ENCODE measurements at places on chromosomes 7 and 10.

GRCh38 chr7:1844336-1844950, 174.4 kb downstream of the ELFN1 start:
- no peak for DNase-seq

- no peak for DNase-seq
These were observed 101.0 kb downstream of the SMURF1 start for GRCh38 chr7:99042957-99043356.

GRCh38 chr7:45221896-45222604, 64.5 kb downstream of the RAMP3 start:
- no peak for DNase-seq

DNA sequence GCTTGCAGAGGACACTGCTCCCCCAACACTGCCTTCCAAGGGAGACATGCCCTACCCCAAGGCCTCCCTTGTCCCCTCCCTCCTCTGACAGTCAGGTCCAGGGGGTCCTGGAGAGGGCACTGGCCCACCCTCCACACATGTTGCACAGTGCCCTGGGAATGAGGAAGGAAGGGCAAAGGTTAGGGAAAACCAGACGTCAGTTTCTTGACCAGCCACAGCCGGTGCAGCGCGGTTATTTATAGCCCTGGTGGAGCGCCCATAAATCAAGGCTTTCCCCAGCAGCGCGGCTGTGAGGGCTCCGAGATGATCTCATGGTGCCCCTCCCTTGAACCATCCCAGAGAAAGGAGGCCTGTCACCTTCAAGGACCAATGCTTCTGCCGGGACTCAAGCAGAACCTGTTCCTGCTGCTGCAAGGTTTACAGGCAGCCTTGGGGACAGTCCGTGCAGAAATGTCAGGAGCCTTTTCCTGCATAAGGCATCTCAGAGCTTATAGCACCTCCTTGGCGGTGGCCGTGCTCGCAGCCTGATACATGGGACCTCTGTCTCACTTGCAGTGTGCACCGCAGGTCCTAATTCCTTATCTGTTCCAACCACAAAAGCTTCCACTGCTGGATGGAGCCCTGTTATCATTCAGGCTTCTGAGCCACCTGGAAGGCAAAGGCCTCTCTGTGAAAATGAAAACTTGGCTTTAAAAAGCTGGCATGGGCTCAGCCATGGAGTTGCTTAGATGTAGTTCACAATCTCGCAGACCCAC, 127.3 kb downstream of the LHPP start:
- no peak for DNase-seq

DNA sequence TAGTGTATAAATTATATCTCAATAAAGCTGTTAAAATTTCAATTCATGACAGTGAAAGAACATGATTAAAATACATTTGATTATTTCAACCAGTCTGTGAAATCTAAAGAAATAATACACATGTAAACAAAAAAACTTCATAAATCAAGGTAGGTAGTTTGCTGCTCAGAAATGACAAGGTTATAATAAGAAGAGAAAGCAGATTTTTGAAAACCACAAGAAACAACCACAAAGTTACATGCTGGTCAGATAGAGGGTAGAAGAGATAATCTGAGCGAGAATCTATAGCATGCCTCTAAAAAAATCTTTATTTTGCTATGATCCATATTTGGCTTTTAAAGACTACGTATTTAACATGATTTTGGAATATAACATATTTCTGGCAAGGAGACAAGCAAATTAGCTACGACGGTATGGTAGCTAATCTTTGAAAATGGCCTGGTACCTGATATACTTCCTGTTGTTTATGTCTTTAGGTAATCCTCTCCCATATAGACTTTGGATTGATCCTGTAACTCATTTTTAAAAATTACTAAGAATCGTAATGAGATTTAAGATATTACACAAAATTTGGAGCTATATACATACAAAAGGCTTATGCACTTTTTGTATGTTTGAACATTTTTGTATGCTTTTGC, 23.5 kb upstream of the VCL start:
- DNase-seq, result no peak

DNA sequence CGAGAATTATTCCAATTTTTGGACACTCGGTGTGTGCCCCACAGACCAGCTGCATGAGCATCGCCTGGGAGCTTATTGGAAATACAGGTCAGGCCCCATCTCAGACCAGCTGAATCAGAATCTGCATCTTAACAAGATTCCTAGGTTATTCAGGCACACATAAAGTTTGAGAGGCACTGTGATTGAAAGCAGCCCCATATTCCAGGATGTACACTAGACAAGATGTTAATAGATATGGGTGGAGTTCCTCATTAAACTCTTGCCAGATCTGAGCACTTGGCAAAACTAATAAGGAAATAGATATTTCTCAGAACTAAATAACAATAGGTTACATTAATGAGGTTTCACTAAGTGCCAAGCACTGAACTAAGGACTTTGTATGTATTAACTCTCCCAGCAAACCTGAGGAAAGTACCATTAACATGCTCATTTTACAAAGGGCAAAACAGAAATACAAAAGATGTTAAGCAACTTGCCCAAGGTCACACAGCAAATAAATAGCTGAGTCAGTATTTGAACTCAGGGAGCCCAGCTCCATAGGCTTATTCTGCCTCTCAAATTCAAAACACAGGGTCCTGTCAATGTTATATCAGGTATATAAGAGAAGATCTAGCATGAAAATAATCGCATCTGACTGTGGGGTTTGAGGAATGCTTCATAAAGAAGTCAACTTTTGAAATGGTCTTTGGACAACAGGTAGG, 29.9 kb downstream of the PPP1R3C start:
- no peak for DNase-seq

GRCh38 chr7:108028111-108028510, 25.1 kb upstream of the LAMB1 start:
- DNase-seq, result no peak
